ENCODE measurements at places on chromosomes 1 and 21.

DNA sequence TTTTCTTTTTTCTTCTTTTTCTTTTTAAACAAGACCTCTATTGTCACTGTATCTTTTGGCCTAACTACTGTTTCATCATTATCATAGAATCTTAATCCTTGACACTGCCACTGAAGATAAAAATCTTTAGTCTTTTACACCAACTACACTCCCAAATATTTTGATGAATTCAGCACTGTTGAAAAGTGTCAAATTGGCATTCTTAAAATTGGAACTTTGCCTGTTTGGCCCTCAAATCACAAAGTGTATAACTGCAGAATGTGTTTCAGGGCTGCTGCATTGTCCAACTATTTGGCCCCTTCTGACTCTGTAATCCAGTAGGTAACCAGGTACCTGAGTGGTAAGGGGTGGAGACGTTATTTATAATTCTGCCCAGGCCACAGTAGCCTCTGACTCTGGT lies 34.3 kb downstream of the ACTN2 start:
- DNase-seq: no peak

- DNase-seq: no peak
Observed at GRCh38 chr1:169048043-169048442, 58.4 kb upstream of the ATP1B1 start.

DNA sequence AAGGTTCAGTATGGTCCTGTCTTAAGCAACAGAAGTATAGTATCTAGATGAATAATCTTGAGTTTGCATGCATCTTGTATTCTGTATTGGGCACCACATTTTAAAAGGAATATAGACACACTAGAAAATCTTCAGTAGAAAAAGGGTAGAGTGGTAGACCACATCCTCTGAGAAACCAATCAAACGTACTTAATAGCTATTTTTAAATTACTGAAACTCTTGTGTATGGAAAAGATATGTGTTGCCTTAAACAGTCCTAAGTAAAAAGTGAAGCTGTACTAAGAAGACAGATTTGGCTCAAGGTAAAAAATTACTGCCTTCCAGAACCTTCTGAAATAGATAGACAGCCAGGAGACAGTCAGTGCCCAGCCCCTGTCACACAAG lies 3.1 kb downstream of the CTXND2 start:
- no peak for DNase-seq

DNA sequence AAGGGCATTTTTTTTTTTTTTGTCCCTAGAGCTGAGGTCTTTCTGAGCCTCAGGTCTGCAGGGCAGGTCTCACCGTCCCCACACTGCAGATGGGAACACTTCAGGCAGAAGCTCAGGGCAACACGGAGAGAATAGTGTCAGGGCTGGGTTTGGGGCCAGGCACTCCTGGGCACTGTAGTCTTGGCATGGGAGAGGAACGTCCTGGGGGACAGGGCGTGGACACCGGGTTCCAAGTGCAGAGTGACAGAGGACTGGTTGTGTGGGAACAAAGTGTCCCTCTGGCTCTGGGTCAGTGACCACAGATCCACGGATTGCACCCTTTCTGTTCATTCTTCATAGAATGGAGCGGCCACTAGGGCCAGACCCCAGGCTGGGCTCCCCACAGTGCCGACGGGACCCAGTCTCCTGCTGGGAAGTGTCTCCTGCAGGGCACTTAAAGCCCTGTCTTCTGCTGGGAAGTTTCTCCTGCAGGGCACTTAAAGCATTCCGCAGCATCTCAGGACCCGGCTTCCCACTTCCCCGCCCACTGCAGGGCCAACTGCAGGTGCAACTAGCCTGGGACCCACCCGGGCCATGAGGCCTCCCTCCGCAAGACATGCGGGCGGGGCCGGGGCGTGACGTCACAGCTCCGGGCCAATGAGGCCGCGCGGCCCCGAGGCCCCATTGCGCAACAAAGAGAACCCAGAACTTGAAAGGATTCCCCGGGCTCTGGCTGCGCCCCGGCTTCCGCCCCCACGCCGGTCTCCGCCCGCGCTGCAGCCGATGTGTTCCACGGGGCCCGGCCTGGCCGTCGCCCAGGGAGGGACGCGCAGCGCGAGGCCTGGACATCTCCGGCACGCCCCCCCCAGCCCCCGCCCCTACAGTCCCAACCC lies 1.2 kb downstream of the GPR153 start:
- DNase-seq: peak; percentile 65

Data from activated CD4-positive, alpha-beta T cell treated with anti-CD3 and anti-CD28 coated beads, Interleukin-2, amount 50 U/mL, for 4 hours (primary cell).